ENCODE measurements at places on chromosomes 4 and X. TPM values are rescaled to one million over a fixed set of nuclear protein-coding genes. Genes with fewer than 3 reads are reported as not detected.

CXCL11 gene
- total RNA-seq = not detected

ADH1B gene
- not detected for total RNA-seq

OCRL gene
- total RNA-seq = 2.1 TPM

ITM2A gene
- 125 TPM for total RNA-seq

KIAA1210 gene
- total RNA-seq = not detected

LRP2BP gene
- total RNA-seq = 3.0 TPM

BBS12 gene
- 0.56 TPM for total RNA-seq

BMP3 gene
- not detected for total RNA-seq

DNA sequence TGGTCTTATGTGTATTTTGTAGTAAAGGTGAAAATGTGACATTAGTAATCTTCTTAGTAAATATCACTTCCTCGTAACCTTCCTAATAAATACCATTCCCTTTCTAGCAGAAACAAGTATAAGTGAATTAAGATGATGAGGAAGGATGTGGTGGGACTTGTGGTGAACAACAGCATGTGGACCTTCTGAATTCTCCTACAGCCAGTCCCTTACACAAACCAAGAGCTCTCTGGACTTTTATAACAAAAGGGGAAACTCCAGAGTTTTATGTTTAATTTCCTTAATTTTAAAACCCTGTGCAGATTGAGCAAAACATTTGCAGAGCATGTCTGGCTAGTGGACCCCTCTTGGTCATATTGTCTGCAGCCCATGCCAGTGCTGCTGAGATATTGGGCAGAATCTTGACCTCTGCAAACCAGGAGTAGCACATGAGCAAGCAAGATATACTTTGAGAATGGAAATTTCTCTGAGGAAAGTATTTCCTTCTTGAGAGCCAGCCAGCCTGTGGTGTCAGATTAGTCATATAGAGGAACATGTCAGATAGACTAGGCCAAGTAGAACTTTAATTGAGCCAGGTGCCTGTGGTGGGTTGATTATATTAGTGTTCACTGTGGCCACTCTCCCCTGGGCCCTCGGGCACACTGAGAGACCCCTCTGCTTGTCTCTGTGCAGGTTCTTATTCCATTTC lies 328.2 kb downstream of the DKK2 start:
- DNase-seq = no peak

DNA sequence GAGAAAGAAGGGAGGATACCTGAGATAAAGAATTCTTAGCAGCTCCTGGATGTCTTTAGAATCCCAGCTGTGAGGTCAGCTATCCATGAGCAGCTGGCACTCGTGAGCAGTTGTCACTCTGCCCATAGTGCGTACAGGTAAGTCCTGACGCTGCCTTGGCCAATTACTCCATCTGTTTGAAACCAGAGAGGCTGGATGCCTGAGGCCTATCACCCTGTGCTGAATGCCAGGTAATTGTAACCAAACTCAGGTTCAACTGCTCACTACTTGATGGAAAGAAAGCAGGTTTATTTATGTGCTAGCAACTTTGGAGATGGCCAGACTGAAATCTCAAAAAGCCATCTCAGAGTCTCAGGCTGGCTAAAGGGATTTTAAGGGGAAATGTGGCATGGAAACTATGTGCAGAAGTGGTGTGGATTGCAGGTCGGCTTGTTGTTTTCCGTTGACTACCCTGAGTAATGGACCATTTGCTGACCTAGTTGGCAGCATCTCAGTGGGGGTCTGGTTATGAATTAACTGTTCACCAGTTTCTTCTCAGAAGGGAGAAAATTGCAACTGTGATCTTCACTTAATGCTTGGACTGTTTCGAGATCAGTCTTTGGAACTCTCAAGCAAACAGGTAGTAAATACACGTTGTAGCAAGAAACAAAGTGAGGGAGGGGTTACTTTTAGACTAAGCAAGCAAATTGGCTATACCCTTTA lies 1614.0 kb upstream of the PCDH10 start:
- no peak for DNase-seq

- DNase-seq = no peak
Measured at GRCh38 chr4:172750910-172751309, 417.7 kb upstream of the GALNT7 start.

DNA sequence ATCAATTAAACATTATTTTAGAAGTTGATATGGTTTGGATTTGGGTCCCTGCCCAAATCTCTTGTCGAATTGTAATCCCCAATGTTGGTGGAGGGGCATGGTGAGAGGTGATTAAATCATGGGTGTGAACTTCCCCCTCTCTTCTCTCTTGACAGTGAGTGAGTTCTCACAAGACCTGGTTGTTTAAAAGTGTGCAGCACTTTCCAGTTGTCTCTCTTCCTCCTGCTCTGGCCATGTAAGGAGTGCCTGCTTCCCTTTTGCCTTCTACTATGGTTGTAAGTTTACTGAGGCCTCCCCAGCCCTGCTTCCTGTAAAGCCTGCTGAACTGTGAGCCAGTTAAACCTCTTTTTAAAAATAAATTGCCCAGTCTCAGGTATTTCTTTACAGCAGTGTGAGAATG lies 141.4 kb downstream of the GALNTL6 start:
- no peak for DNase-seq

GRCh38 chr4:155496294-155496626 lies 119.5 kb upstream of the MAP9 start:
- DNase-seq = no peak

GRCh38 chrX:24347881-24348280 lies 12.6 kb upstream of the SUPT20HL1 start:
- DNase-seq = no peak

DNA sequence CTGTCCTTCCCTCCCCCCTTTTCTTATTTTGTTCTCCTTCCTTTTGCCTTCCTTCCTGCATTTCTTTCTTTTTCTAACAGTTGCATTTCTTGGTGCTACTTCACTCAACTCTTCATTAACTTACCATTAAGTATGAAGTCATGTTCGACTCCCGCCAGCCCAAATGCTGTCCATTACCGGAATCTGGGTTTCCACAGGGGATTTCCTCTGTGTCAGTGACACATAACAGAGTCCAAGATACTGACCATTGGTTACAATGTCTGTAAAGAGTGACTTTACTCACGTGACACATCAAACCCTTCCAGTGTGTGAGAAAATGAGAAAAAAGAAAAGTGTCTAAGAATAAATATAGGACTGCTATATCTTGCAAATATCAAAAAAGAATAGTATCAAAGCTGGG lies 500.0 kb upstream of the FRG1 start:
- no peak for DNase-seq

GRCh38 chr4:134624365-134624764 lies 422.8 kb upstream of the PABPC4L start:
- DNase-seq = no peak

DNA sequence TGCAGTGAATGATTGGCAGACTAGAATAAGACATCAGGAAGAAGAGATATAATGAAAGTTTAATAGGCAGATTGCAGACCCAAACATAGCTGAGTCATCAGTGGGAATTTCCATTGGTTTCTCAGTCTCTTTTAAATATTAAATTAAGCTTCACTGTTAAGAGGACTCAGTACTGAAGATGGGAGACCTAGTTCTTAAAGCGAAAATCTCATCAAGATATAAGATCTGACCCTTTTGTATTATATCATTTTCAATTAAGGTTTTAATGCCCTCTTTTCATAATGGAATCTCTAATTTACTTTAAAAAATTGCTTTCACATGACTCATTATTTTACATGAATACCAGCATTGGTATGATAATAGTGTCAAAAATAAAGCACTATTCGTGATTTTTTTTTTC lies 168.9 kb upstream of the ATOH1 start:
- DNase-seq = no peak

DNA sequence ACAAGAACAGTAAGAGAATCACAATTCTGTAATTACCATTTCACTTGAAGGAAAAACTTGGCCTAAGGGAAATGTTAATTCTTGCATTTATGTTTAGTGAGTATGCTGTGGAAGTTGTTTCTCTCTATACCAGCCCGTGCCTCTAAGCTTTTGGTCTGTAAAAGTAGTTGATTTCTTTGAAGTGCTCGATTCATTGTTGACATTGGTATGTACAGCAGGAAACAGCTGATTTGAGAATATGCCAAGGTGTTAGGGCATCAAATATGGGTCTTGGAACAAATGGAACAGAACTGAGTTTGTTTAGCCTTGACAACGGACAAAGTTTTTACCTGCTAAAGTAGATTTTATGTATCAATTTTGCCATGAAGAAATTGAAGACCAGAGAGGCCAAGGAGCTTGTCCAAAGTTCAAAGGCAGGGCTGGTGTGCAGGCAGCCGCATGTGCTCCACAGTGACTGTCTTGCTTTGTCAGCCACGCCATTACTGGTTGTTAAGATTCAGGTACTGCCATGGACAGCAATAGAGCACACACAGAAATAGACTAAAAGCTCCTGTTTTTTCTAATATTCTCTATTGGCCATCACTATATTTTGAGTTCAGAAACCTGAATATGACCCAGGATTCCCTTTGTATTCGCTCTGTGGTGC lies 75.5 kb upstream of the TLR3 start:
- DNase-seq = no peak

- DNase-seq = no peak
Measured at GRCh38 chrX:554271-554670, 76.3 kb upstream of the SHOX start.

DNA sequence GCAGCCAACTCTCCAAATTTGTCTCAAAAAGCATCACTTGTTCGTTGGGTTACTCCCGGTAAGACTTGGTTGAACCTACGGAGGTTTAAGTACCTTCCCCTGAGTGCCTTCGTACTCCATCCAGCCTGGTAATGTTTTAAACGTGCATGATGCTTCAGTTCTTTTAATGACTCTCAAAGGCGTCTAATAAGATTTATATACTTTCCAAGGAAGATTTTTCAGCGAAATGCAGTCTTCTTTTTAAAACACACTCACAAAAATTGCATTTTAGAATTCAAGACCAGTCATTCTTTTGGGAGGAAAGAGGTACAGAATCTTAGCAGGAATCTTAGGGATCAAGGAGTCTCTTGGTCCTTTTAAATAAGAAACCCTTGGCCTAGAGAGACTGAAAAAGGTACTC lies 430 bp upstream of the TRPC3 start:
- no peak for DNase-seq

- DNase-seq = no peak
Measured at GRCh38 chrX:132776486-132777210, 181.8 kb downstream of the HS6ST2 start.

DNA sequence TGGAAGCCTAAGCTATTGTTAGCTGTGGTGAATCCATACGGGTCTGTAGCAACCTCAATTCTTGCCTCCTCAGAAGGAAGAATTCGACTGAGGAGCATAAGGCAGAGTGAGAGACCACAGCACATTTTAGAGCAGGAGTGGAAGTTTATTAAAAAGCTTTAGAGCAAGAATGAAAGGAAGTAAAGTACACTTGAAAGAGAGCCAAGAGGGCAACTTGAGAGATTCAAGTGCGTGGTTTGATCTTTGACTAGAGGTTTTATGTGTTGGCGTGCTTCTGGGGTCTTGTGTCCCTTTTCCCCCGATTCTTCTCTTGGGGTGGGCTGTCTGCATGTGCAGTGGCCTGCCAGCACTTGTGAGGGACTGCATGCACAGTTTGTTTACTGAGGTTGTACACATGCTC lies 880.6 kb upstream of the INTU start:
- no peak for DNase-seq

DNA sequence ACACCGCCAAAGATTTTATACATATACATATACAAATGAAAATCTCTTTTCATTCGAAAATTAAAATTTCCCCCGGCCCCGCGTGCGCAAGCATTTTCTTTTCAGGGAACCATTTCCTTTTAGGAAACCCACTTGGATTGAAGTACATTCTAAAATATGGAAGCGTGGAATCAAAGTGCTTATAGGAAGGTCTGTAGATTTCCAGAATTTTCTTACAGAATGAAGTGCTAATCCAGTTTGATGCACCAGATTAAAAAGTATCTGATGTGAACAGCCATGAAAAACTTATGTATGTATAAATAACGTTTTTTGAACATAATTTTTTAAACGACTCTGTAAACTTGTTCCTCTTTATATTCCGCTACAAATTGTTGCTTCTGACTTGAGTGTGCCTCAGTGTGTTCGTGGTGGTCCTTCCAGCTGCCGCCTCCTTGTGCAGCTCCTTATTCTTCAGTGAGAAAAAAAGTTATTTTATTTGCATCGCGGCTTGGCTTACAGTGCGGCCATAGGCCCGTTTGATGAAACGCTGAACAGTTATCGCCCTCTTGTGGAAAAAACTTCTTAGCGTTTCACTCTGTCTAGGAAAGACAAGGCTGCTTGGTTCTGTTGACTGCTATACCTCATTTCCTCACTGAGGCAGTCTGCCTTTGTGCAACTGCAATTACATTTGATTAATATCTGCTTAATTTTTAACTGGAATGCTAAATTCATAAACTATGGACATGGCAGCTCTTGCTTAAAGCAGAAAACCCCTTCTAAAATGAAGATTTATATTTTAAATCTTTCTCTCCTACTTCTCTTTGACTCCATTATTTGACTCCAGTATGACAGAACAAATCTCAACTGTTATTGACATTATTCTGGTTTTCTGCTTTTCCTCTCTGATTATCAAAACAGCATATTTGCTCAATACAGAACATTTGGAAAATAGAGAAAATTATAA lies 4.7 kb upstream of the NKX6-1 start:
- DNase-seq = no peak

- DNase-seq = no peak
Measured at GRCh38 chrX:121120690-121121605, 73.5 kb downstream of the GLUD2 start.

DNA sequence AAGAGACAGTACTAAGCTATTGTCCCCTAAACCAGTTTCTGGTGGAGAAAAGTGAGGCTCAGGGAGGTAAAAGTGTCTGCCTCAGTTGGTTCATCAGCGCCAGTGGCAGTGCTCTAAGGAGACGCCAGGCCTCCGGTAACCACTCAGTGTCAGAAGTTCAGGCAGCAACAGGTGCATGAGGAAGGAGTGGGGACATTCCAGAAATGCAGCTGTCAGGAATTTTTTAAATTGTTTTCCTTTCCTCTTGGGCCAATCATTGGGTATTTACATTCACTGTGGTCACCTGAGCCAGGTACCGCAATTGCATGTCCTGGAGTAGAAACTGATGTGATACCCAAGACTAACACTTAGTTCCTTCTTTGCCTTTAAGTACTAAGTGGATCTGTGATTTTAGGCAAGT lies 40.2 kb upstream of the HS3ST1 start:
- no peak for DNase-seq

GRCh38 chr4:112736718-112737135 lies 99.8 kb downstream of the LARP7 start:
- no peak for DNase-seq

GRCh38 chr4:24287096-24287495 lies 297.3 kb downstream of the DHX15 start:
- no peak for DNase-seq

- no peak for DNase-seq
Measured at GRCh38 chr4:153140294-153140693, 63.9 kb upstream of the TRIM2 start.

DNA sequence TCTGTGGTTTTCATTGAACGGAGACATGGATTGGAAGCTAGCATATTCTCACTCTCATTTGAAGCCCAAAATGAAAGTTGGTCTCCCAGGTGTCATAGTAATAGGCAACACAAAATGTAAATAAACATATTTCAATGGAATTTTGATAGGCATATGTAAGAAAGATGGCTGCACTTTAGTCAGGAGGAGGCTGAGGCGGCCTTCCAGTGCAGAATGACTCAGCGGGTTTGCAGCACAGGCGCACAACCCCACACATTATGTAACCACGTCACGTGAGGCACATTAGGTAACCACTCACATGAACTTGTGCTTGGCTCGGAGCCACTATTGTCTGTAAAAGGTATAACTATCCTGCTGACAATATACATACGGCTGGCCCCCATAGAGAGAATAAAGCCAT lies 381.7 kb downstream of the GPAT3 start:
- no peak for DNase-seq

- DNase-seq = no peak
Measured at GRCh38 chr4:4755306-4755705, 104.2 kb upstream of the MSX1 start.
